Stimulated activated CD4-positive, alpha-beta T cell treated with anti-CD3 and anti-CD28 coated beads, Interleukin-12 subunit alpha, Interleukin-12 subunit beta, amount 100 ng/mL, for 4 hours (primary cell): ENCODE measurements at places on chromosomes 5 and 9.

GRCh38 chr5:83528439-83528769 lies 56.9 kb downstream of the VCAN start:
- no peak for DNase-seq

- DNase-seq, result no peak
Observed at GRCh38 chr5:89055695-89056085, 172.7 kb upstream of the MEF2C start.

DNA sequence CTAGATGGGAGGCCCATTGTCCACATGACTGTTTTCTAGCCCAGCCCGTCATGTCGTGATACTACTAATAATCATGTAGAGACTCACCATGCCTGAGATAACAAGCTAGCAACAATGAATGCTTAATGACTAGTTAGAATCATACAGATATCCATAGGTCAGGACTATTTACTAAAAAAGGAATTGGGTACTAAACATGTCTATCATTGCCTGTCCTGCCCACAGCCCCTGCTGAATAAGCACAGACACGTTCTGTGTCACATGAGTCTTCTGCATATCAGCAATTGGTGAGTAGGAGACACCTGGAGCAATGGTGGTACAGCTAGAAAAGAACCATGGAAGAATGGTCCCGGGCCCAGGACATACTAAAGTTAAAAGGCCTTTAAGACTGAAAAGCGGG lies 18.0 kb downstream of the FRRS1L start:
- DNase-seq, result no peak

DNA sequence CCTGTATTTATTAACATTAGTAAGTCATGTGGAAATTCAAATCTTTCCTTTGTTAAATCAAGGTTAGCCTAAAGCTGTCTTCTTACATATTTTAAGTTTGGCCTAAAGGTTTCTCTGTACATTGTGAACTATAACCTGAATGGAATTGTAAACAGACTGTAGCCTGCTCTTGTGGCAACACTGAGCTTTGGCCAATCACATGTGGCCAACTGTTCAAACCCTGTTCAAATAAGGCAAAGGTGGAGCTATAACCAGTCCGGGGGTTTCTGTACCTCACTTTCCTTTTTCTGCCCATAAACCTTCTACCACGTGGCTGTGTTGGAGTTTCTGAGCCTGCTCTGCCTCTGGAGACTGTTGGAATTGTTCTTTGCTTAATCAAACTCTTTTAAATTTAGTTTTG lies 3.3 kb upstream of the HAPLN1 start:
- DNase-seq, result no peak

DNA sequence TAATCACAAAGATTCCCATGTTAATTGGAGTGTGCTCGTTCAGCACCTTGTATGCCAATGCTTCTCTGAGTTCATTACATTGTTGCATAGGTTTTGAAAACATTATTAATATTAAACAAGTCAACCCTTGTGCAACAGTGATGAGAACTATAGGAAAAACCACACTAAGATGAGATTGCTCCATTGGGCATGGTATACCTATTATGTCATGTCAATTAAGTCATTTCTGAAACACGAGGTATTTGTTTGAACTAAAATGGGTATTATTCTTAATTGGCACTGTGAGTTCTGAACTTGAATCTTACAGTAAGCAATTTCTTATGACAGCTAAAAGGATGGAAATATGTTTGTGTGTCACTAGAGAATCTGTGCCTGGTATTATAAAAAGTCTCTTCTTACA lies 447.7 kb downstream of the EFNA5 start:
- DNase-seq, result no peak

DNA sequence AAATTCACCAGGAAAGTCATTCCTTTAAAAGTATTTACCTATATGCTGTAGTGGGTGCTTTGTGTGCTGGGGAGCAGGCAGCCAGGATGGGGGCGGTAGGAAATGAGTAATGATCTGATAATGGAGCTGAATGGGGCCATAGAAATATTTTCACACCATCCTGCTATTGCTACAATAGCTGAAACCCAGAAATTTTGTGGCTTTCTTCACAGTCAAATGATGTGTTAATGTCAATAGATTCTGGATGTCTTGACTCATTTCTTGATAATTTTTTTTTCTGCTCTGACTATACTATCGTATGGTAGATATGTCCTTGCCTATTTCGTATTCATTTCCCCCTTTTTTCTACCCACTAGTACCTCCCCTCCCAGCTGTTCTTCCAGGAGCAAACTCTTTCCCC lies 59.5 kb downstream of the RORB start:
- DNase-seq, result no peak

GRCh38 chr5:94618029-94618492 lies 343 bp downstream of the KIAA0825 start:
- DNase-seq, result no peak

DNA sequence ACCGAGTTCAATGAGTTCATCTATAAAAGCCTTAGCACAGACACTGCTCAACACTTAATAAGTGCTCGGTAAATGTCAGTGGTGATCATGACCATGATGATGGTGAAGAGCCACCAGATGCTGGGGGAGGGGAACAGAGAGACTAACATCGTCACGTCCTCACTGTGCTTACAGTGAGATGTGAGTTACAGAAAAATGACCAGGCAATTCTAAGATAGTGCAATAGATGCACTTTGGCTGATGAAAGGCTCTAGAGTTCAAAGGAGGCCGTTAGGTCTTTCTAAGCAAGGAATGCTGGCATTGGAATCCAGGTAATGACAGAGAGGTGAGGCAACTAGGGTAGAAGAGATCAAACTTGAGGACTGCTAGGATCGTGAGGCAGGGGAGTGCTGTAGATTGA lies 36.7 kb downstream of the ARL15 start:
- no peak for DNase-seq

DNA sequence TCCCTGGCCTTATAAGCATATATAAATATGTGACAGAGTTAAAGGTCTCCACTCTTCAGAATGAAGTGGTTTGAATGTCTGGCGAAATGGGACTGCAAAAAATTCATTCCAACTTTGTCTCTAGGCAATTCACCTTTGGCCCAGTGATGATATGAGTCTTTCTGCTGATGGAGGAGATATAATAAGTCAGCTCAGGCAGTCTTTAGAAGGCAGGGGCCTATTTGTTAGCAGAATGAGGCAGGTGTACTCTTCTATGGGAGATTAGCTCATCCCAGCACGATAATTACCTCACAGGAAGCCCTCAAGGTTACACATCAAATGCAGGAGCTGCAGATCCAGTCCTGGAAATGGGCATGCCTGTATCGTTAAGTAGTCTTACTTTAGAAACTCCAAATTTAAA lies 300.5 kb downstream of the NR2F1-AS1 start:
- DNase-seq, result no peak

DNA sequence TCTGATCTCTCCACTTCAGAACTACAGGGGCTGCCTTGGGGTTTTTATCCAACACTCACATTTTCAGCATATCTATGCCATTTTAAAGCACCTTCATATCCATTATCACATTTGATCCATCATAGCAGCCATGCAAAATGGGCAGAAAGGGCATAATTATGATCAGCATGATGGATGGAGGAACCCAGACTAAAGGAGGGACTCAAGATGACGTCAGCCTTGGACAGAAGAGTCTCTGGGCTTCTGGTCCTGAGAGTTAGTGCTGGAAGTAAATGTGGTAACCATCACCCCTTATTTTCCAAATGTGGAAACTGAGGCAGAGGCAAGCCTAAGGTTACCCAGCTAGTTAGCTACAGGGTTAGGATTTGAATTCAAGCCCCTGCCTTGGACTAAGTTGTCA lies 273.1 kb downstream of the DRD1 start:
- DNase-seq, result no peak

DNA sequence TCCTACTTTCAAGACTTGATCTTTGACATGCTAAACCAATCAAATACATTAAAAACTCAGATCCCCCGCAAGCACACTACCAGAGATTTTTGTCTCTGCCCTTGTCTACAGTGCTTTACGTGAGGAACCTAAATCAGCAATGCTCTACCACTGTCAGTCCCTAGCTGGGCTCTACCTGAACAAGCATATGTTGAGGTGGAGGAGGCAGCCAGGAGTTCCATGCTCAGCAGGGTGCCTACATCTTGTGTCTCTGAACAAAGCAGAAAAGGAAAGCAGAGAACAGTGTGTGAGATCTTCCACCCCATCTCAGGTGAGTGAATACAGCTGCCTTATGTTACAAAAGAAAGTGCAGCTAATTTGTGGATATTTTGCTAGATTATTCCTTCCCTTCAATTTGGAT lies 255.0 kb downstream of the NDUFS4 start:
- DNase-seq, result no peak

DNA sequence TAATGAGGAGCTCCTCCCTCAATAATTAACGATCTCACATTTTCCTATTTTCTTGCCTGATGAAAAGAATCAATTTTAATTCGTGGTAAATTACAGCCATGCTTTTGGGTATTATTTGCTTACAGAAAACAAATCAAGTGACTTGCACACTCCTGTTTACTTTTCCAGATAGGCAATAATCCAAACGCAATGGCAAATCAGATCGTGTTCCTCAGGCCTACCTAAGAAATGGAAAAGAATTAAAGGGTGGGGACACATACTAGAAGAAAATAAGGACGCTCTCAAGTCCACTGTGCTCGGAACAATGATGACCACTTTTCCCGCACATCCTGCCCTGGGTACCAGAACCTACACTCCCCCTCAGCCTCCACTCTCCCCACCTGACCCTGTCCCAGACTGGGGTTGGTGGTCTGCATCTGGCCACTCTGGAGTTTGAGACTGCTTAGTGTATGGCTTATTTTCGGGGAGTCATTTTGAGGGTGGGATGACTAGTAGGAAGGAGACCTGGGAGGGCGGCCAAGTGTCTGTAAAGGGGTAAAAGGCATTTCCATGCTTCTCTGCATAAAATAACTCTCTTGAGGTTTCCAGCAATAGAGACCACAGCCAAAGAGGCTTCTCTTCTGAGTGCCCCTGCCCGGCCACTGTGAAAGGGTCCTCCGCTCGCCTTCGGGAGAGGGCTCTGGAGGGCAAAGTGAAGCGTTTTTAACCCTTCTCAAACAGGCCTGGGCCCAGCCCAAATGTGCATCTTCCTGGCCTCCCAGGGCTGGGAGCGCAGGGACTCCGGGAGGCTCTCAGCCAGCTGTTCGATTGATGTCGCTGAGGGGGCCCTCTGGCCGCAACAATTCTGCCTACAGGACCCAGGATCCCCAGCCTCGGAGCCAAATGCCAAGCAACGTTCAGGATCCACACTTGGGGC lies 4.5 kb upstream of the OTP start:
- no peak for DNase-seq

DNA sequence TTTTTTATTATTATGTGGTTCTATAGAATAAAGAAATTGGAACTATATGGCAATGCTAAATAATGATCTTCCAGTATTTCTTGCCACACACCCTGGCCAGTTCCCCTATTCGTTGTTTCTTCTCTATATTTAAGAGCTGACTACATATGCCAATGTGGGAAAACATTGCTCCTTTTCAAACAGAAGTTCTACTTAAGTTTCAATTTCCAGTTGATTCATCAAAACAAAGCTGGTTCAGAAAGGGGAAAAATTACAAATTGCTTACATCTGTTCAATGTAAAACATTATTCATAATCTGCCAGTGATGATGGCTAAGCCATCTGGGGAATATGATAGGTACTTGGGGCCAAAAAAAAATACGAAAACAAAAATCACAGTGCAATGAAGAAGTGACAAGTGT lies 76.9 kb downstream of the ST8SIA4 start:
- DNase-seq, result no peak

DNA sequence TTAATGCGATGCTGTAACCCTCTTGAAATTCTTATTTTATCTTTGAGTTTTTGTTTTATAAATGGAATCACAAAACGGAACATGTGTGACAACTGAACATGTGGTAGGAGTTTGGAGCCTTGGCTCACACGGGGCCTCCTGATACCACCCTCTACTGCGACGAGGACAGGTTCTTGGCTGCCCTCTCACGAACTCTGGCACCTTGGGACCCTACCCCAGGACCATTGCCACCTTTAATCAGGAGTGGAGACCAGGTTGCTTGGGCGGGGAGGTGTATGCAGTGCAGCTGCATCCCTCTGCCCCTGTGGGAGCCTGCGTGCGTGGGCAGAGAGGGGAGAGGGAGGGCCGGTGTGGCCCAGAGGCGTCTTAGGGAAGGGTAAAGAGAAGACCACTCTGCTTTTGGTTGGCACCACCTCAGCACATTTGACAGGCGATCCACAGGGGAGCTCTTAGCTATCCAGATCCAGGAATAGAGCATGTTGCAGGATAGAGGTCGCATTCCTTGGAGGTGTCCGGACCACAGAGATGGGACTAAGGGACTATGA lies 753.9 kb upstream of the PTPRD start:
- no peak for DNase-seq

GRCh38 chr9:131227959-131228460 lies 48.3 kb downstream of the FAM78A start:
- no peak for DNase-seq

DNA sequence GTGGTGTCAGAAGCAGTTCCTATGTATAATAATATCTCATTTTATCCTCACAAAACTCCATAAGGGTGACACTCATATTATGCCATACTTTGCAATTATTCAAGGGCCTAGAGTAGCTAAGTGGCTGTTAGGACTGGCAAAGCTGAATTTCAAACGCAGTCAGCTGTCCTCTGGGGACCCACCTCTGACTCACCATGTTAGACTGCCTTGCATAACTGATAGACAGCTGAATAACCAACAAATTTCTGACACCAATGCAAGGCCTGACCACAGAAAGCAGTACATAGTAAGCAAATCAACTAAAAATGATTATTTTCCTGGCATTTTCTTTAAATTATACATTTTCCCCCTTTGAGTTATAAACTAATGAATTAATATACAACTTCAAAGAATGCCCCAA lies 251.6 kb upstream of the PTGER4 start:
- DNase-seq, result no peak

- no peak for DNase-seq
Observed at GRCh38 chr5:116531635-116532034, 43.0 kb downstream of the SEMA6A start.

GRCh38 chr5:55441107-55441771 lies 93.5 kb downstream of the PLPP1 start:
- DNase-seq, result no peak

GRCh38 chr5:92470770-92471169 lies 1087.7 kb upstream of the ARRDC3 start:
- DNase-seq, result no peak

- no peak for DNase-seq
Observed at GRCh38 chr9:73995836-73996235, 501.3 kb upstream of the RORB start.
